Peyer's patch (tissue), 4 donors: ENCODE measurements at places on chromosomes 1 and 21. TPM values are rescaled to one million over a fixed set of nuclear protein-coding genes. Genes with fewer than 3 reads are reported as not detected.

GRCh38 chr1:66809245-66809644 lies 8.2 kb upstream of the INSL5 start:
- H3K27ac ChIP-seq, result no peak overlapping the region
- no peak for DNase-seq
- no peak overlapping the region for H3K4me3 ChIP-seq
- H3K27me3 ChIP-seq, result no peaks in the 10 kb centered on the region
- no peaks in the 10 kb centered on the region for H3K4me1 ChIP-seq
- H3K36me3 ChIP-seq, result no peaks in the 10 kb centered on the region

GRCh38 chr1:224739997-224740684 lies 124.0 kb downstream of the CNIH3 start:
- H3K4me1 ChIP-seq, result peaks cover 8% of the 10 kb centered on the region
- no peaks in the 10 kb centered on the region for H3K27me3 ChIP-seq
- DNase-seq, result no peak
- H3K4me3 ChIP-seq, result no peak overlapping the region

DNA sequence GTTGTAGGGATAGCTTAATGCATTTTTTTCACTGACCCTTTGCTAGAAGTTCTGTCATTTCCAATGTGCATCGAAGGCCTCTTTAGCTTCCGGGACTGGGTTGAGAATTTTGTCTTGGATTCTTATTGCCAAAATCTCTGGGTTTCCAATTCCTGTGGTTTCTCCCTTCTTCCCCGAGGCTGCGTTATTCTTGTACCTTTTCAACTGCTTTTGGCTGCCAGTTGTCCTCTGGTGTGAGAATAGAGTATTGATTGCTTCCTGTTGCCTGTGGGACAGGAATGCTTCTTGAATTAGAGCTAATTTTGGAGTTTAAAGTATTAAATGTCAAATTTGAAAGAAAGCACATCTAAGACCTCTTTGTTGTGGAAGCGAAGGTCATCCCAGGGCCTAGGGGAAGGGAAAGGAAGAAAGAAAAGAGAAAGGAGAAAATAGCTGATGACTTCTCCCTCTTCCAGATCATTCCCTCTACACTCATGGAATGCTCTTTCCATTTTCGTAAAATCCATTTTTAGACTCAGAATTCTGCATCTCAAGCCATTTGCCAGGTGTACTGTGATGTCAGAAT lies 21.1 kb downstream of the HUNK start:
- no peak overlapping the region for H3K4me3 ChIP-seq
- H3K4me1 ChIP-seq, result no peaks in the 10 kb centered on the region
- H3K36me3 ChIP-seq, result no peaks in the 10 kb centered on the region
- no peak overlapping the region for H3K27ac ChIP-seq
- DNase-seq, result no peak
- H3K27me3 ChIP-seq, result no peaks in the 10 kb centered on the region

DNA sequence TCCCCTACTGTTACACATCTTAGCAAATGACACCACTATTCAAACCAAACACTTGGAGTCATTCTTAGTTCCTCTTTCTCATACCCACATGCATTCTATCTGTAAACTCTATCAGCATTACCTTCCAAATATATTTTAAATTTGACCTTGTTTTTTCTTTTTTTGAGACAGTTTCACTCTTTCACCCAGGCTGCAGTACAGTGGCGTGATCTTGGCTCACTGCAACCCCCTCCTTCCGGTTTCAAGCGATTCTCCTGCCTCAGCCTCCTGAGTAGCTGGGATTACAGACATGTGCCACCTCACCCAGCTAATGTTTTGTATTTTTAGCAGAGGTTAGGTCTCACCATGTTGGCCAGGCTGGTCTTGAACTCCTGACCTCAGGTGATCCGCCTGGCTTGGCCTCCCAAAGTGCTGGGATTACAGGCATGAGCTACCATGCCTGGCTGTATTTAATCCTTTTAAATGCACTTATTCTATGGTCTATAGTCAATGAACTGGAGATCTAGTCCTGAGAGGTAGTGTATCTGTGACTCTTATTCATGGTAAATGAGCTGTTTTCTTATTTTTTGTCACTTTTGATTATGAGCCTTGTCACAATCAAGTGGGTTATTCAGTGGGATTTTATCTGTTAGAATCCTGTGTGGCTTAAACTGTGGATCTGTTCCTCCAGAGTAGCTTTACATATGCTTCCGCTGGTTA lies 73.1 kb downstream of the GATAD2B start:
- H3K27me3 ChIP-seq, result no peaks in the 10 kb centered on the region
- no peak overlapping the region for H3K27ac ChIP-seq
- no peaks in the 10 kb centered on the region for H3K4me1 ChIP-seq
- DNase-seq, result no peak

DNA sequence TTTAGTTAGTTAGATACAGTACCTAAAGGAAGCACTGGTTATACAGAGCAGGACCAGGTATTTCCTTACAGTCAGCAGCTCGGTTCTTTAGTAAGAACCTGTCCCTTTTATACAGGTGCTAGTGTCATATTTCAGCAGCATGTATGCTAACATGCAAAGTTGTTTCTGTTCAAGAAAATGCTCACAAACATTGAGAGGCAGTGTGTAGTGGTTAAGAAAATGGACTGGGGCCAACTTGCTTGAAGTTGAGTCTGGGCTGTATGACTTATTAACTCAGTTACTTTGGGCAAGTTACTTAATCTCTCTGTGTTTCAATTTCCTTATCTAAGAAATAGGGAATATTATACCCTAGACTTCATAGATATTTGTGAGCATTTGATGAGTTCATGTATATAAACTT lies 31.1 kb downstream of the AK4 start:
- no peaks in the 10 kb centered on the region for H3K27me3 ChIP-seq
- no peak overlapping the region for H3K4me3 ChIP-seq
- no peak for DNase-seq
- no peaks in the 10 kb centered on the region for H3K36me3 ChIP-seq

DNA sequence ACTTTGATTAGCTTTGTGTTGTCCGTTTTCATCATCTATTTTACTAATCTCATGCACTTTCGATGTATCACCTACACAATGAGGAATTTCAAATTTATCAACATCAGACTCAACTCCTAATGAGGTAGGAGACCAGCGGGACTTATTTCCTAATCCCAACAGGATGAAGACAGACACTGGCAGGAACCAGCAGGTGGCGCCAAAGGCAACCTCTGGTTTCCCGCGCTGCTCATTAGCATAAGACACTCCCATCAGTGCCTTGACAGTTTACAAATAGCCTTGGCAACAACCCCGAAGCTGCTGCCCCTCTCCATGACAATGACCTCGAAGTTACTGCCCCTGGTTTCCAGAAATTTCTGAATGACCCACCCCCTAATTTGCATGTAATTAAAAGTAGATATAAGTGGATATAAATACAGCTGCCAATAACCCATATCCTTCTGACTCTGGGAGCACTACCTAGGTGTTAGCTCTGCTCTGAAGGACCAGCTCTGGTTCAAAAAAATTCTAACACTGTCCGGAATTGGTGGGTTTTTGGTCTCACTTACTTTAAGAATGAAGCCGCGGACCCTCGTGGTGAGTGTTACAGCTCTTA lies 974.8 kb downstream of the ADGRL2 start:
- no peak for DNase-seq
- H3K27ac ChIP-seq, result no peak overlapping the region
- no peak overlapping the region for H3K4me3 ChIP-seq
- no peaks in the 10 kb centered on the region for H3K4me1 ChIP-seq

DNA sequence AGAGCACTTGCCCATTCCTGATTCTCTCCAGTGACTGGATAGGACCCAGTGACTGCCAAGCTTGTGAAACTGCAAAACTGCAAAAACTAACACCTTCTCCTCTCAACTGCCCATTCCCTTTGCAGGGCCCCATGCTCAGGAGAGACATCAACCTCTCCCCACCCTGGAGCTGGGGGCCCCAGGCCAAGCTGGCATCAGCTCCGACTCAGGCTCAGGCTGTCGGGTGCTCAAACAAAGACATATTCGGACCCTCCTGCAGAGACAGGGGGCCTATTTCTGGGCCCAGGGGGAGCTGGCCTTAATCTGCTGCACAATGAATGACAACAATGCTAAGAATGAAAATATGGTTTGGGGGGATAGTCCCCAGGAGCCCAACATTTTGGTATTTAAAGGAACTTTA lies 11.8 kb downstream of the LMX1A start:
- no peaks in the 10 kb centered on the region for H3K27me3 ChIP-seq
- no peaks in the 10 kb centered on the region for H3K4me1 ChIP-seq
- H3K4me3 ChIP-seq, result no peak overlapping the region
- H3K27ac ChIP-seq, result no peak overlapping the region
- DNase-seq, result no peak

DNA sequence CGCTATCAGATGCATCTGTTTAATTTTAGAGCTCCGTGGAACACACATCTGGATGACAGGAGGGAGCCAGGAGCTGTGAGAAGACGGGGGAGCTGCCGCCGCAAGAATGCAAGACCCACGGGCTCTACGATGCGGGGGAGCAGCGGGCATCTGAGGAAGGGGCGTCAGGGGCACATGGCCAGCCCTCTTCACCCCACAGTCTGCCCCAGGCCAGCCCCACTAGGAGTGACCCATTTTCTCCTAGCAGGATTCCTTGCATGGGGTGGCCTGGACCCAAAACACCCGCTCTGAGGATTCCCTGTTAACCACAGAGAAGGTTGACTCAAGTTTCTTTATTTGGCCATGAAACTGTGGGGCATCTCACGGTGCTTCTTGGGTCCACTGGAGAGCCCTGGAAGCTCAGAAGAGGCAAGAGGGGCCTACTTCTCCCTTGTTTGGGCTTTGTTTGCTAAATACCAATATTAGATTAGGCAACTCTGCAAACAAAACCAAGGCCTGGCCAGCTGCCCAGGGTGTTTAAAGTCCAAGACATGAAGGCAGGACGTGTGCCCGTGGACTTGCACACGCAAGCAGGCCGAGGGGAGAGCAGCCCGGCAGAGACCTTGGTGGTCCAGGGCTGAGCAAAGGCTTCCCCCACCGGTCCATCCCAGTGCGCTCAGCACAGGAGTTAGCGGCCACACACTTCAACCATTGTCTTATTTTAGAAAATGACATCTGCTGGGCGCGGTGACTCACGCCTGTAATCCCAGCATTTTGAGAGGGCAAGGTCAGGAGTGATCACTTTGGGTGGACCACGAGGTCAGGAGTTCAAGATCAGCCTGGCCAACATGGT lies 89.8 kb downstream of the DHRS3 start:
- no peak overlapping the region for H3K27ac ChIP-seq
- no peaks in the 10 kb centered on the region for H3K27me3 ChIP-seq
- DNase-seq, result no peak
- no peaks in the 10 kb centered on the region for H3K4me1 ChIP-seq
- H3K36me3 ChIP-seq, result no peaks in the 10 kb centered on the region

DNA sequence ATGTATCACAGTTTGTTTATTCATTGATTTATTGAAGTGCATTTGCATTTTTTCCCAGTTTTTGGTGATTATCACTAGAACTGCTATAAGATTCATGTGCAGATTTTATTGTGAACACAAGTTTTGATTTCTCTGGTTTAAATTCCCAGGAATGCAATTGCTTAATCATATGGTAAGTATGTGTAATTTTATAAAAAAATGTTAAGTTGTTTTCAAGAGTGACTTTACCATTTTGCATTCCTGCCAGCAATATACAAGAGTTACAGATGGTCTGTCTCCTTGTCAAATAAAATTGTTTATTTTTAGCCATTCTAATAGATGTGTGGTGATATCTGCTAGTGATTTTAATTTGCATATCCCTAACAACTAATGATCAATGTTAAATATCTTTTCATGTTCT lies 127.3 kb upstream of the APP start:
- H3K4me1 ChIP-seq, result no peaks in the 10 kb centered on the region
- no peaks in the 10 kb centered on the region for H3K36me3 ChIP-seq
- no peak overlapping the region for H3K27ac ChIP-seq
- H3K4me3 ChIP-seq, result no peak overlapping the region
- no peak for DNase-seq
- no peaks in the 10 kb centered on the region for H3K27me3 ChIP-seq

DNA sequence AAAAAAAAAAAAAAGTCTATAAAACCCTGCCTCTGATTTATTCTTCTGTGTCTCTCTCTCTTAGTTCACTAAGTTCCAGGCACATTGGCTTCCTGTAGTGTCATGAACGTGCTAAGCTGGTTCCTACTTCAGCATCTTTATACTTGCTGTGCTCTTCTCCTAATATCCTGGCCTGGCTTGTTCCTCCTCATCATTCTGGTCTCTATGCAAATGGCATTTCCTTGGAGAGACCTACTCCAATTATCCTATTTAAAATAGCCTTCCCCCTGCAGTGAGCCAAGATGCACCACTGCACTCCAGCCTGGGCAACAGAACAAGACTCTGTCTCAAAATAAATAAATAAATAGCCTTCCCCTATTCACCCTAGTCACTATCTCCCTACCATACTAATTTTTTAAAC lies 9.7 kb upstream of the CLCC1 start:
- H3K4me3 ChIP-seq, result no peak overlapping the region
- no peaks in the 10 kb centered on the region for H3K27me3 ChIP-seq
- no peaks in the 10 kb centered on the region for H3K36me3 ChIP-seq
- no peaks in the 10 kb centered on the region for H3K4me1 ChIP-seq
- H3K27ac ChIP-seq, result no peak overlapping the region

DNA sequence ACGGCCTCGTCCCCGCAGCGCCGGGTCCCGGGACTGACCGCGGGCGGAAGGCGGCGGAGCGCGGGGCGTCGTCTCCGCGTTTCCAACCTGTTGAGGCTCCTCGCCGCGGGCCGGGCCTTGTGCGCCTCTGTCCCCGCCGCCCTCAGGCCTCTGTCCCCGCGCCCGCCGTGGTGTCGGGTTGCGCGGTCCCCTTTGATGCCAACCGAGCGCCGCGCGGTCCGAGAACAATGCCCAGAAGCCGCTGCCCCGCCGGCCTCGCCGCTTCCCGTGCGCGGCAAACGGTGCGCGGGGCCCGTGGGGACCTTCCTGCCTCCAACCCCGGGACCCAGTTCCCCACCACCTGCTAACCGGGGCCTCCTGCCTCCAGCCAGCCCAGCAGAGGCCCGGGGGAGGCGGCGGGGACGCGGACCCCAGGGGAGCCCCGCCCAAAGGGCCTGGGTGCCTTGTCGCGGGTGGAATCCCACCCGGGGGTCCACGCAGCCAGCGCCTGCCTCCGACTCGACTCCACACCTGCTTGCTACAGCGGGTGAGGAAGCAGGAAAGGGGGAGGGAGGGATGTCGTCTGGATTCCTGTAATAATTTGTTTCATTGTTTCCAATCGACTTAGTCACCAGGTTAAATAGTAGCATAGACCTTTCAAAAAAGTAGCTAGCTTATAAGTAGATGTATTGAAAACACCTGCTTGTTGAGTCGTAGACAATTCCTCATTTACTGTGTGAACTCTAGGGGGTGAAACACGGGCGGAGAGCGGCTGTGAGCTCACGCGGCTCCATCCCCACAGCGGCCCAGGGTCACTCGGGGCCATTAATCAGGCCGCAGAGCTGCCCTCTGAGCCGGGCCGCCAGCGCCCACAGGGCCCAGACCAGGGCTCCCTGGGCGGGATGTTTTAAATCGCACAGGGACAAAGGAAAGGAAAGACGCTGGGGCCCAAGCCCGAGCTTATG lies 1.1 kb downstream of the COL18A1 start:
- DNase-seq, result no peak
- H3K27me3 ChIP-seq, result peaks cover 4% of the 10 kb centered on the region
- H3K4me1 ChIP-seq, result no peaks in the 10 kb centered on the region
- peak overlapping the region; percentile 62 for H3K27ac ChIP-seq
- H3K36me3 ChIP-seq, result no peaks in the 10 kb centered on the region

PIGC gene
- total RNA-seq, result 21.2 TPM

C2CD4D gene
- total RNA-seq, result 0.54 TPM

CASZ1 gene
- total RNA-seq, result 165 TPM

LDLRAD1 gene
- not detected for total RNA-seq

TRIM67 gene
- not detected for total RNA-seq

DMRTA2 gene
- total RNA-seq, result not detected
